Eye (tissue), 1 donor: ENCODE measurements at places on chromosomes 3 and 15.

- no peak for DNase-seq
Measured at GRCh38 chr3:14224895-14225294, 46.3 kb downstream of the LSM3 start.

GRCh38 chr3:187130346-187131066 is 8.8 kb downstream of the RPL39L start:
- DNase-seq: no peak

DNA sequence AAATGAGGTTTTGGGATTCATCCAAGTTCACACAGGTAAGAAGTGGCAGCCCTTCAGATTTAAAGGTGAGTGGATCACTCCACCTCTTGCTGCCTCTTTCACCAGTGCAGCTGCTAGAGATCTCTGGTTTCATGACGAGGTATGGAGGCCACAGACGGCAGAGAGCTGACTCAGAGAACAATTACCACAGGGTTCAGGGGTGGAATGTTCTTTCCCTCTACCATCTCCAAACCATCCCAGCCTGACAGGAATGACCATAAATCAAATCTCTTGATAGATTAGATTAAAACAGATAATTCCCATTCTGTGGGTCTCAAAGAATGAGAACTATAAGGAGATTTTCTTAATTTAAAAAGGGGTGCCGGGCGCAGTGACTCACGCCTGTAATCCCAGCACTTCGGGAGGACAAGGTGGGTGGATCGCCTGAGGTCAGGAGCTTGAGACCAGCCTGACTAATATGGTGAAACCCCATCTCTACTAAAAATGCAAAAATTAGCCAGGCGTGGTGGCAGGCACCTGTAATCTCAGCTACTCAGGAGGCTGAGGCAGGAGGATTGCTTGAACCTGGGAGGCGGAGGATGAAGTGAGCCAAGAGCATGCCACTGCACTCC is 174.2 kb upstream of the ATP11B start:
- DNase-seq: no peak

- DNase-seq: no peak
Measured at GRCh38 chr3:165920984-165921383, 83.8 kb upstream of the BCHE start.

DNA sequence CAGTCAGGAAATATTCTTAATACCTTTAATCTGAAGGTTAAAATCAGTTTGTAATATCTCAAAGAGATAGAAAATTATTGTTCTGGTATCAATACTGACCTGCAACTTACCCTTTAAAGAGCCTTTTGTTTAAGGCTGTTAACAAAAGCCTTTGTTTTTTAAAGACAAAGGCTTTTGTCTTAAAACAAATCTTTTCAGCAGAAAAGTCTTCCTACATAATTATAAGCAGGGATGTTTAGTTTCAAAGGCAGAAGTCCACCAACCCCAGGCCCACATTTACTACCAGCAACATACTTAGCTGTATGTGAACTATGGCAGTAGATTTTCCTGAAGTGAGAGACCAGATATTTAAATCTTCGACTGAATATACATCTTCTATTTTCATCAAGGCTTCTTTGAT is 36.2 kb downstream of the SLC30A4 start:
- no peak for DNase-seq

DNA sequence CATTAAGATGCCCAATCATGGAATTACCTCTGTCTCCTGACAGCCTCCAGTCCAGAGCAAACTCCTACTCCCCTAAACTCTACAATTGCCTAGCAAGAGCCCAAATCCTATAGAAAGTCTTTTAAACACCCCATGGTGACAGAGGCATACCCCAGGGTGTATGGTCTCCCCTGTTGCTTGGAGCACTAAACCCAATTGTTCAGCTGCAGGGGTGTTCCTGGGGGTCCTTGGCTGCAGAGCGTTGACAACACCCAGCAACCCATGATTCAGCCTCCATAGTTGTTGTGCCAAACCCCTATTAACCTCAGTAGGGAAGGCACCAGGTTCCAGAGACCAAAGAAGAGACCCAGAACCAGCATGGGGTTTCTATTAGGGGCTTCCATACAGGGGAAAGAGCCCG is 41.8 kb upstream of the NEDD4 start:
- no peak for DNase-seq

- DNase-seq: peak; percentile 56
Measured at GRCh38 chr3:146218880-146219866, 31.7 kb downstream of the PLSCR4 start.
